ENCODE measurements at places on chromosomes 16 and 17.

DNA sequence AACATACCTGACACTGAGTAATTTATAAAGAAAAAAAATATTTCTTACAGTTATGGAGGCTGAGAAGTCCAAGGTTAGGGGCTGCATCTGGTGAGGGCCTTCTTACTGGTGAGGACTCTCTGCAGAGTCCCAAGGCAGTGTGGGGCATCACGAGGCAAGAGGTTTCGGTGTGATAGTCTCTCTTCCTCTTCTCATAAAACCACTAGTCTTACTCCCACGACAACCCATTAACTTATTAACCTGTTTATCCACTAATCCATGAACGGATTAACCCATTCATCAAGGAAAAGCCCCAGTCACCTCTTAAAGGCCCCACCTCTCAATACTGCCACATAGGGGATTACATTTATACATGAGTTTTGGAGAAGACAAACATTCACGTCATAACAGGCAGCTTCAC lies 20.1 kb downstream of the CIITA start:
- no peak for DNase-seq

DNA sequence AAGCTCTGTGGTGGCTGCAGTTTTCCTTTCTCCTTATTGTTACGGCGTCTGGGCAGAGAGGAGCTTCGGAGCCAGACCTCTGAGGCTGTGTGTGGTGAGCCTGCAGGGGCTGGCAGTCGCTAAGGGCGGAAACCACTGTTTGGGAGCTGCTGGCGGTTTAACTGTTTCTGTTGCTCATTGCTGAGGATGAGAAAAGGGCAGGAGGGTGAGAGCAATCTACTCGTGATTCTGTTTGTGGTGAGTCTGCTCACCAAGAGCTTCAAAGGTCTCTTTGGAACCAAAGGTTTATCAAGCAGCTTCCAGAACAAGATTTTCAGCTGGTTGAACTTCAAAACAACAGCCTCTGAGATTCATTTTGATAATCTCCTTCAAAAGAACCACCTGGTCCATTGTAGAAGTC lies 143.9 kb downstream of the ANKFN1 start:
- DNase-seq = no peak

GRCh38 chr16:54270711-54271110 lies 15.9 kb downstream of the IRX3 start:
- DNase-seq = no peak

GRCh38 chr17:72985882-72986720 lies 106.4 kb downstream of the SLC39A11 start:
- peak; percentile 34 for DNase-seq

DNA sequence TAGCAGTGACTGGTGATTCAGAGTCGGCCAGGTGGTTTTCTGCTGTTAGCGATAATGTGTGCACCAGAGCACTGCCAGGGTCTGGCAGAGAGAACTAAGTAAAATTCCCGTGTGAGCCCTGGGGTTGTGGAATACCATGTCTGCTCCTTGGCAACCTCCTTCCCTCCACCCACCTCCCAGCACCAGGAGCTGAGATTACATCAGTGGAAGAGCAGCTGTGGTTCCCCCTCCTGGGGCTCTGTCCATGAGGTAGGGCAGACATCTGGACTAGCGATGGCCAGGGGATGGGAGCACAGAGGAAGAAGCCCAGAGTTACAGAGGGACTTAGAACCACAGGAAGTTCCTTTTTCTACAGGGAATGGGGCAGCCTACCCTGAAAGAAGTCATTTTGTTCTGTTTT lies 15.8 kb downstream of the CLEC10A start:
- DNase-seq = no peak

DNA sequence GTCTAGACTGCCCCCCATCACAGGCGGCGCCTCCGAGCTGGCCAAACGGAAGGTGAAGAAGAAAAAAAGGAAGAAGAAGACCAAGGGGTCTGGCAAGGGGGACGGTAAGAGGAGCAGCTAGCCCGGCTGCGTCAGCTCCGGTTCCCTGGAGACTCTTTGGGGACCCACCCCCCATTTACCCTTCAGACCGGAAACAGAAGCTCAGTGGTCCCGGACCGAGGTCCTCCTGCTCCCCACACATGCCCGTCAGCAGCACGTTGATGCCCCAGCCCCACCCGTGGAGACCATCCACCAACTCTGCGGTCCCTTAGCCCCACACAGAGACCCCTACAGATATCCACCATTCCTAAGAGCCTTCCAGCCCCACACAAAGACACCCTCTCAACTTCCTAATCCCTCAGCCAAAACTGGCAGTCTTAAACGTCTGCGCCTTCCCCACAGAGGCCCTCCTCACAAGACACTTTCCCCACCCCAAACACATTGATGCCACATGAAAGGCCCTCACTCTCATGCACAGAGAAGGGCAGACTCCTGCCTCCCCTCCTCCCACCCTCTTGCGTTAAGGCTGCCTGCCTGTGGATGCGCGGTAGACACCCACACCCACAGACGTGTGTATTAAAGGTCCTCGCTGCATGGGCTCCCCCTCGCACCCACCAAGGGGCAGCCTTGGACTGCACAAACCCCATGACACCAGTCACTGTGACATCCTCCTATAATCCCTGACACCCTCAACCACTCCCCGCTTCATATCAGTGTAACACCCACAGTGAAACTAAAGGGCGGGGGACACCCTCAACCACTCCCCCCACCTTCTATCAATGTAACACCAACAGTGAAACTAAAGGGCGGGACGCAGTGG lies 58.2 kb upstream of the RPH3AL start:
- no peak for DNase-seq

GRCh38 chr17:73199751-73200317 lies 7.0 kb downstream of the COG1 start:
- no peak for DNase-seq

DNA sequence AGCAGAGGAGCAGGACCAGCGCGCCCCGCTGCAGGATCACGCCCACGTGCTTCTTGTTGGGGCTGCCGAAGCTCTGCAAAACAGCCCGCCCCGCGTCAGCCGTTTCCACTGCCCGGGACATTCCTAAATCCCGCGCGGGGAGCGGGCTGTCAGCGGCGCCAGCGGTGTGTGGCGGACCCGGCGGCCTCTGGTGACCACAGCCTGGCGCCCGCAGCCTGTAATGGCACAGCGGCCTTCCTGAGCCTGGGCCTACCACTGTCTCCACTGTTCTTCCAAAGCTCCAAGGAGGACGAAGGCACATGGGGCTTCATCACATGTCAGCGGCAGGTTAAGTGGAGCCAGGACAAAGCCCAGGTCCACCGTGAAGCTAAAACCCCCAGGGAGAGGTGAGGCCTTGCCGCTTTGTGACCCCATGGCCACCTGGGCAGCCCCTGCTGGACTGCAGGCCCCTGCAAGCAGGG lies 2.5 kb downstream of the SLC47A2 start:
- no peak for DNase-seq

- peak; percentile 57 for DNase-seq
Observed at GRCh38 chr17:58156839-58157803, 8.9 kb downstream of the OR4D1 start.

DNA sequence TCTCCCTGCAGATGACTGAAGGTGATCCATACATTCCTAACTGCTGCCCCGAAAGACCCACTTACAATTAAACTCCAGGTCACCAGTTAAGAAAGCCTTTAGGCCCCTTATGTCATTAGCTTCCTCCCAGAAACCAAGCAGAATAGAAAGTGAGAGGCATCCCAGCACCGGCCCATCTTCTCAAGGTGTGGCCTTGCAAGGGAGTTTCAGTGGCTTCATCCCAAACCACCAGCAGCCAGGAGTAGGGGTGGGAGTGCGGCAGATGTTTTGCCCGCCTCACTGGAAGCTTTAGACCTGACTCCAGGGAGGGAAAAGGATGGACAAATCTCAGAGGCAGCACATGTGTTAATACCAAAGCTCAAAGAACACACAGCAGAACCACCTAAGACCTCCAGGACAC lies 5.1 kb downstream of the ZFHX3 start:
- DNase-seq = no peak

DNA sequence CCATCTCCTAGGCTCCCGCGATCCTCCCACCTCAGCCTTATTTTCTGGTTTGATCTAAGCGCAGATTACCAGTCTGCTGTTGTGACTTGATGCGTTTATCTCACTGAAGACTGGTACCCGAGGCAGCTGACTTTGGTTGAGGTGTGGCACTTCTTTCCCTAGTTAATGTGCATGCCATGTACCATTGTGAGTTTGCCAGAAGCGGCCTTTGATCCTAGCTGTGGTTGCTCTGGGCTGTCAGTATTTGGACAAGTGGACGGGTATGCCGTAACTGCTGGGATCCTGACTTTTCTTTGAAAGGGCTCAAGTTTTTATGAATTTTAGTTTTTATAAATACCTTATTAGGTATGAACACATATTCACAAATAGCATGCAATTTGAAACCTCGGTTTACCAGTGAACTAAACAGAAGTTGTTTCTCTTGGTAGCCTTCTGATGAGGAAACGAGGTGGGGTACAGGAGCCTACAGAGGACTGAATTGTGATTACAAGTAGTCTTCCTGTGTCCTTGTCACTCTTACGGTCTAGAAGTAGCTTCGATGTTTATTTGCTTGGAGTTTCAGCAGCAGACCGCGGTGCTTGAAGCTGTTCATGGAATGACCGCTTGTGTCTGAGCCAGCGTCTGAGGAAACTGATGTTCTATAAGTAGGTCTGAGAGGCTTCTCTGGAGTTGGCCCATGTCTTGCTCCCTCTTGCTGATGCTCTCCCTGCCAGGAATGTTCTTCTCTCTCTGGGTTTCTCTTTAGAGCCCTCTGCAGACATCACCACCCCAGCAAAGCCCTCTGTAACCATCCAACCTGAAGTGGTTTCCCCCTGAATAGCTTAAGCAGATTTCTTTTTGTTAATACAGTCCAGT lies 40.0 kb downstream of the SEC14L1 start:
- no peak for DNase-seq
